ENCODE measurements at places on chromosomes 1 and 21. TPM values are rescaled to one million over a fixed set of nuclear protein-coding genes. Genes with fewer than 3 reads are reported as not detected.

NHLH1 gene
- total RNA-seq: under 0.01 TPM

BRDT gene
- total RNA-seq: not detected

ACBD6 gene
- total RNA-seq: 62.2 TPM

MACO1 gene
- total RNA-seq: 16.0 TPM

CAMK2N1 gene
- total RNA-seq: 0.93 TPM

MAN1C1 gene
- 4.8 TPM for total RNA-seq

KCNN3 gene
- under 0.01 TPM for total RNA-seq

RGS18 gene
- total RNA-seq: not detected

APOBEC4 gene
- not detected for total RNA-seq

EVA1B gene
- total RNA-seq: 54.7 TPM

NES gene
- 26.6 TPM for total RNA-seq

CFHR2 gene
- total RNA-seq: not detected

ANKRD34A gene
- total RNA-seq: 0.67 TPM

GJA9 gene
- total RNA-seq: not detected

TSACC gene
- 1.0 TPM for total RNA-seq

LMX1A gene
- not detected for total RNA-seq

SPRR2A gene
- not detected for total RNA-seq

ZBTB8OS gene
- 25.8 TPM for total RNA-seq

RNF187 gene
- 41.3 TPM for total RNA-seq

TMPRSS2 gene
- total RNA-seq: 0.36 TPM

NCF2 gene
- total RNA-seq: not detected

DRAM2 gene
- total RNA-seq: 86.1 TPM

C1orf53 gene
- 4.3 TPM for total RNA-seq

B4GALT2 gene
- 38.5 TPM for total RNA-seq

CYYR1 gene
- total RNA-seq: not detected

S100A7 gene
- not detected for total RNA-seq

SPRR1B gene
- total RNA-seq: not detected

GDAP2 gene
- 27.3 TPM for total RNA-seq

GJB3 gene
- total RNA-seq: not detected

E2F2 gene
- 4.0 TPM for total RNA-seq

PRKAA2 gene
- under 0.01 TPM for total RNA-seq

GGPS1 gene
- total RNA-seq: 13.7 TPM

PCAT6 gene
- total RNA-seq: 0.33 TPM

CLCA1 gene
- total RNA-seq: not detected

IGSF21 gene
- total RNA-seq: not detected

BRINP3 gene
- total RNA-seq: not detected

TRIM63 gene
- 108 TPM for total RNA-seq

WDR64 gene
- total RNA-seq: not detected

CLEC20A gene
- total RNA-seq: not detected

TNFAIP8L2 gene
- total RNA-seq: not detected

KRTAP6-1 gene
- total RNA-seq: not detected

ESRRG gene
- 0.73 TPM for total RNA-seq

RNU1-2 gene
- under 0.01 TPM for total RNA-seq

SAMD11 gene
- not detected for total RNA-seq

CBR1 gene
- 381 TPM for total RNA-seq

MAEL gene
- total RNA-seq: not detected

CD5L gene
- under 0.01 TPM for total RNA-seq

NEK2 gene
- 9.5 TPM for total RNA-seq

CACNA1S gene
- total RNA-seq: not detected

S100B gene
- 667 TPM for total RNA-seq

SLC9A1 gene
- 8.0 TPM for total RNA-seq

CD1C gene
- total RNA-seq: not detected

DNAI4 gene
- total RNA-seq: 4.0 TPM

DIRAS3 gene
- total RNA-seq: 0.33 TPM

TMEM82 gene
- not detected for total RNA-seq

DMRTA2 gene
- not detected for total RNA-seq

FCGR3A gene
- not detected for total RNA-seq

GNAT2 gene
- total RNA-seq: not detected

Measured in melanocyte of skin (primary cell).